ENCODE measurements at places on chromosomes 1 and 21.

DNA sequence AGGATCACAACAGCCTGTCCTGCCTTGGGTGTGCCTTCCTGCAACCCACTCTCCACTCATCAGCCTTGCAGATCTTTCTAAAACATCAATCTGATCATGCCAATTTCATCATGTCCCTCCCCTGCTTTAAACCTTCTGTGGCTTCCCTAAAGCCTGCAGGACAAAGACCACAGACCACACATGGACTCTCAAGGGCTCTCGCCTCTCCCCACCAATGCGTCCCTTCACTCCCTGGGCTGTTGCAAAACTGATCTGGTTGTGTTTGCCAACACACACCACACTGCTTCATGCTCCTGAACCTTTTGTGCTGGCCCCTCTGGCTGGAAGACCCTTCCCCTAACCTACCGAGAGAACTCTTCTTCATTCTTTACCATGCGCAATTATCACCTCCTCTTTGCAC is 72.4 kb downstream of the ITPKB start:
- DNase-seq = no peak

DNA sequence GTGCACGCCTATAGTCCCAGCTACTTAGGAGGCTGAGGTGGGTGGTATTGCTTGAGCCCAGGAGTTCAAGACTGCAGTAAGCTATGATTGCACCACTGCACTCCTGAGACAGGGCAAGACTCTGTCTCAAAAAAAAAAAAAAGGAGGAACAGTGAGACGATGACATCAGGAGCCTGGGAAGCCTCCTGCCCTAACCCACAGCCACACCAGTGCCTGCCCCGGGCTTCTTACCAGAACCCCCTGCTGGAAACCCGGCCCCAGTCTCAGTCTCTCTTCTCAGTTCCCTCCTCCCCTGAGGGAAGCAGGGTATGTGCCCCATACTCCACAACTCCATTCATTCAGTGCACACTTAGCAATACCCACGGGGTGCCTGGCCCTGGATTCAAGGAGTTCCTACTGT is 9.1 kb downstream of the COL8A2 start:
- no peak for DNase-seq

GRCh38 chr1:186557147-186557777 is 96.3 kb upstream of the PDC start:
- DNase-seq = no peak

DNA sequence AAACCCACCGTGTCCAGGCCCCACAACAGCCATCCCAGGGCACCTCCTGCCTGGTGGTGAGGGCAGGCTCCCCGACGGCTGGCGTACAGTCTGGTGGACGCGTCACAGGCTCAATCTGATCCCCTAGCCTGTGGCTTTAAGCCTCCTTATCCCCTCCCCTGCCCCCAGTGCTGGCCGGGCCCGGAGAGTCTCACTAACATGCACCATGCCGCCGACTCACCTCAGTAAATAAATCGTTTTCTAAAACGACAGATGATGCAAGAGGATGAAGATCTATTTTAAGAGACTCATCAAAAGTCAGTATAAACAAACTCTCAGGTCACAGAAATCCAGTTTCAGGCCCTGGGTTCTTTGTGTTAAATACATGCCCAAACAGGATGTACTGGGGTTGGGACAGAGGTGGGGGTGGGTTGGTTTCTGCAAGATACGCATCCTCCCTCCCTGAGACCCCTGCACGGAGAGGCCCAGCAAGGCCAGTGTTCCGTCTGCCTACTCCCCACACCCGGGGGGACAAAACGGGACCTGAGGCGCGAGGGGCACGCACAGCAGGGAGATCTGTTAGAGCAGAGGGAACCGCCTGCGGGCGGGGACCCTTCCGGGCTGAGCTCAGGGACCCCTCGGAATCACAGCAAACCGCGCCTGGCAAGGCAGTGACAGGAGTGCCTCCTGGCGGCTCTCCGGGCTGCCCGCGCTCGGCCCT is 3.1 kb downstream of the PANK4 start:
- DNase-seq = no peak

DNA sequence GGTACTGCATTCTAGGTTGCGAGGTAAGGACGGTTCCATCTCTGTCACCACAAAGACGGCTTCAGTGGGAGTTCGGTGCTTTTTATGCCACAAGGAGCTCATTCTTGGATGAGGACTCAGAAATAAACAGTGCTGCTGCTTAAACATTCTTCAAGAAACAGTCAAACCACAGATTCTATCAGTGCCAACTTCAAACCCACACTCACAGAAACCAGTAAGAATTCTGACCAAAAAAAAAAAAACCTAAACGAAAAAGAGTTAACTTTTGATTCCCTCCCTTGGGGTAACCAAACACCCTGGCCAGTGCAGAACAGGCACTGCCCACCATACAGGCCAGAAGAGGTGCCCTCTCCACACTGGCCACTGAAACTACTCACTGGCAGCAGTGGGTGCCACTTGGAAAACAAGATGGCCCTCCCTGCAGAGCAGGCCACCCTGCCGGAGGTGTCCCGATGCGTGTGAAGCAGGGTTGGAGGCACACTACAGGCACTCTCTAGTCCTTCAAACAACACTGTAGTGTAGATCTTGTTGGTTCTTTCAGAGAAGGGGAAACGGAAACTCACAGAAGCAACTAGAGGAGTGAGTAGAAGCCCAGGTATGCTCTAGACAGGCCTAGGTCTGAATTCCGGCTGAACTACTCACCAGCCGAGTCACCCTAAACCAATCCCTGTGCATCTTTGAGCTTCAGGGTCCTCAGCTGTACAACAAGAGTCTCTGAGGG is 87.3 kb upstream of the TLR5 start:
- DNase-seq = no peak

- DNase-seq = peak; percentile 88
These were observed 119.2 kb downstream of the ITSN1 start for GRCh38 chr21:33761441-33762036.

- no peak for DNase-seq
These were observed 138.5 kb downstream of the ZSCAN20 start for GRCh38 chr1:33610864-33611455.

DNA sequence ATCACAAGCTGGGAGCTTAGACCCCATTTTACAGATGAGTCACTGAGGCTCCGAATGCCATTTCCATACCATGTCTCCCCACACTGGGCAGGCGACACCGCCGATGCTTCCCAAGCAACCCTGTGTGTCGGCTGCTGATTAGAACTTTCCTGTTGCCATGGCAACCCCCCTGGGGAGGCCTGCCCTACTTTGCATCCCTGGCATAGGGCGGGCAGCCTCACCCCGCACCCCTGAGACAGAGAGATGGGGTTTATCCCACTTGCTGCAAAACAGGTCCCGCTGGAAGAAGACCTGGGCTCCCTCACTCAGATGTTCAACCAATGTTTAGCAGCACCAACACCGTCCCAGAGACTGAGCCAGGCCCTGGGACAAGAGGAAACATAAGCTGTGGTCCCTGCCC is 81.5 kb downstream of the CAMK2N1 start:
- DNase-seq = no peak

DNA sequence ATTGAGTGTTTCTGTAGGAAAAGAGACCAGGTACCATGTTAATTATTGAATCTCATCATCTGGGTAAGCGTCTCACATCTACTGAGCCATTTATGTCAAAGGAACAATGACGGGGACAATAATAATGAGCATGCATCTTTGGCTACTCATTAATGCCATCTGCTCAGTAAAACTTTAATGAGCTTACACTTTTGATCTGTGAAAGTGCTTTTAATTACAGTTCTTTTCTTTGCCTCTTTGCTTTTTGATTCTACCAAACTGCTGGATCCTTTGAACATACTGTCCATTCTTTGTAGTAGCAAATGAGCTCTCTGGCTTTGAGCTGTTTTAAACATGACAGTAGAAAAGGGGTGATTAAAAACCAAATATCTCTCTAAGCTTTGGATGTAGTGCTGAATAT is 181.2 kb upstream of the IVNS1ABP start:
- DNase-seq = no peak

DNA sequence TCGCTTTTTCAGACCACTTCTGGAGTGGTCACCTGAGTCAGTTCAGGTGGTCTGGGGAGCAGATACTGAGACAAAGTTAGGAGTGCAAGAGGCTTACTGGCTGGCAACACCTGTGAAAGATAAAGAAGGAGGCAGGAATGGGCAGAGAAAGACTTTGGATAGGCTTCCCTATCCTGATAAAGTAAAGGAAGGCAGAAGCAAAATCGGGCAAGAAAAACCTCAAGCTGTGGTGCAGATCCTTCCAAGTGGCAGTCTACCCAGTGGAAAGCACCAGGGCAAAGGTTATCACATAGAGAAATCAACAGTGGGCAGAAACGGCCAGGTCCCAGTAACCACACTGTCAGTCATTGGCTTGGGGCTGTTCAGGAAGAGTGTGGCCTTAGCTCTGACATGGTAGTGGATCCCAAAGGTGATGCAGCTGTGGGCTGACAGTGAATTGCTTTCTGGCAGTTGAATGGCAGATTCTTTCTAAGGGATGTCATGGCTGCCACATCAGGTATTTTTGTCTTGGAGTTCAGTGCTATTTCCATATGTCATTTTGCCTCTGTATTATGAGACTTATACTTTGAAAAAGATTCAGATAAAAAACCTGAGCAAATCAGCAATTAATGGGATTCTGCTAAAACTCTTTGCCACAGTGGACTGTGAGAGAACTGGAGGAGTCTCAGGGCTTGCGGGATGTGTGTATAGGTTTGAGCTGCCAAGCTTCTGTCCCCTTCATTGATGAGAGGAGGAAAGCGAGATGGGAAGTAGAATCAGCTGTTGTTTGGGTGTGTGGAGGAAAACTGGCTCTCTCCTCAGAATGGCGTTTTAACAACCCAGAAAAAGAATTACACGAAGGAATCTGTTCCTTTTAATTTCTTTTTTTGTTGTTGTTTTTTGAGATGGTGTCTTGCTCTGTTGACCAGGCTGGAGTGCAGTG is 8.1 kb upstream of the CGN start:
- DNase-seq = no peak

- DNase-seq = no peak
These were observed 33.5 kb upstream of the MRPS6 start for GRCh38 chr21:34039678-34040382.

- no peak for DNase-seq
These were observed 13.8 kb upstream of the TRIM45 start for GRCh38 chr1:117135329-117135728.

GRCh38 chr1:113012149-113012548 is 56.2 kb upstream of the SLC16A1 start:
- no peak for DNase-seq

GRCh38 chr1:111656086-111657017 is 36.8 kb downstream of the RAP1A start:
- peak; percentile 29 for DNase-seq

DNA sequence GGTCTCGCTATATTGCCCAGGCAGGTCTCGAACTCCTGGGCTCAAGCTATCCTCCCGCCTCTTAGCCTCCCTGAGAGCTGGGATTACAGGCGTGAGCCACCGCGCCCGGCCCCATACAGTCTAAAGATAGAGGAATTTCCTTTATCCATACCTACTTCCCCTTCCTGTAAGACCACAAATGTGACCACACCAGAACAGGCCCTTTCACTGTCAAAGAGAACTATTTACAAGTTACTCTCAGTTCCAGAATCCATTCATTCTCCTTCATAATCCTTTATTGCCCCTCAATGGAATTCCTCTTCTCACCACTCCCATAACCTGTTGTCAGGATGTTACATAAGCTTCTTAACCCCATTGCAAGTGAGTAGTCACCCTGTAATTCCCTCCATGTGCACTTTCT is 26.3 kb upstream of the SLC5A9 start:
- no peak for DNase-seq

DNA sequence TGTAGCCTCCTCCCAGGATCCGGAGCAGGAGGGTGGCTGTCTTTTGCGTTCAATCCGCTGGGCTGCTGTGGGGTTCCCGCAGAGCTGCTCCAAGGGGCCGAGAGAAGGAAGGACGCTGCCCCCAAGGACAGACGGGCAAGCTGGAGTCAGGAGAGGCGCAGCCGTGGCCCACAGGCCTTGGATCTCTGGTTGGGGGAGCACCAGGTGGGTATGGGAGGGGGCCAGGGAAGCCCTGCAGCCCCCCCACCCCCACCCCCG is 15.9 kb upstream of the SKI start:
- no peak for DNase-seq

DNA sequence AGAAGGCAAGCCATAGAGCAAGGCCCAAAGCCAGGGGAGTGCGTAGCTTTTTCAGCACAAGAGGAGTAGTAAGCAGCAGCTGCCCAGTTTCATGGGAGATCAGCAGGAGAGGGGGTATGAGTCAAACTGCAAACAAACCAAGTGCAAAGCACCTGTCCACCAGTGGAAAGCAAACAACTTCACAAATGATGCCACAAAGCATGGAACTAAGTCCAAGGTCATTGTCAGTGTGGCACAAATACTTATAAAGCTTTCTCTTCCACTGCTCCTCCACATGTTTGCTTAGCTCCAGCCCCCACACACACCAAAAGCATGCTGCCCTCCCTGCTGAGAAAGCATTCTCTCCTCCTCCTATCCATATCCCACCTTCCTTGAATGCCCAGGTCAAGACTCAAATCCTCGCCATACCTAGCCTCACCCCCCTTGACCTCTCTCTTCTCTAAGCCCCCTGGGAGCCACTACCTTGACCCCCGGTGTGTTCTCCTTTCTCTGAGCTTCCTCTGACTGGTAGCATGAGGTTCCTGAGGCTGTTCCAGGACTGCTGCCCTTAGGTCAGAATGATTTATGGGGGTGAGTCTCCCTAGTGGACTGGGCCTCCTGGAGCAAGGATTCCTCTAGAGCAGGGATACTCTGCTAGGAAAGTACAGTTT is 70.4 kb downstream of the DMAP1 start:
- no peak for DNase-seq

DNA sequence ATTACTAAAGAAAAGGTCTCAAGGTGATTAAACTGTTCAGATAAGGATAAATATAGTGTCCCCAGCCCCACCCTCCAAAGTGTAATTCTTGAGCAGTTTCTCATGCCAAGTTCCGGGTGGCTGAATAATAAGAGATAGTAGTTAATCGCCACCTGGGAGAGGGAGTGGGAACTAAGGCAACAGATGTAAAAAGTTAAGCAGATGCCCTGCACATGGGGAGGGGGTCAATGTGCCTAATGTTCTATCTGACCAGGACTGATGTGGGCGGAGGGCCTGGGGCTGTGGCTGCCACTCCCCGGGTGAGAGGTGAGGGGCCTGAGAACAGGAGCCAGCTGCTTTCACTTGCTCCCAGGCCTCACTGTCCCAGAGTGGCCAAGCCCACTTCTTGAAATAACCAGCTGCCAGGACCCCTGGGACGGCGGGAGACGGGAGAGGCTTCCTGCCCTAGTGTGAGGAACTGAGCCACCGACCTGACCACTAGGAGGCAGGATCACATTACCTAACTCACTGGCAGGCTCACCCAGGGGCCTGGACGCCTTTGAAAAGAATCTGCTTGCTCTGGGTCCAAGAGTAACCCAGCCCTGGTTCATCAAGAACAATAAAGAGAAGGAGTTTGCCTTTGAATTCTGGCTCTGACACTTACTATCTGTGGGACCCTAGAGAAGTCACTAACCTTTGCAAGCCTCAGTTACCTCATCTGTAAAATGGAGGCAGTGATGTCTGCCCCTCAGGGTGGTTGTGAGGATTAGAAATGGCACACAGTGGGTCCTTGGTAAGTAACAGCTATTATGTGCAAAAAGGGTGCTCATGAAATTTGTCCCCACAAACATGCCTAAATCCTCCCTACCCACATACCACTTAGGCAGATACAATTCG is 179.2 kb downstream of the ATG4C start:
- peak; percentile 6 for DNase-seq

GRCh38 chr1:111873460-111874030 is 115.9 kb downstream of the KCND3 start:
- DNase-seq = no peak

- DNase-seq = no peak
These were observed 5.2 kb downstream of the TRNP1 start for GRCh38 chr1:26998429-26999300.

Measured in smooth muscle cell of the brain vasculature (primary cell).